ENCODE measurements at places on chromosomes 11 and 22.

- DNase-seq: no peak
Observed at GRCh38 chr11:122757201-122757600, 81.1 kb upstream of the CRTAM start.

DNA sequence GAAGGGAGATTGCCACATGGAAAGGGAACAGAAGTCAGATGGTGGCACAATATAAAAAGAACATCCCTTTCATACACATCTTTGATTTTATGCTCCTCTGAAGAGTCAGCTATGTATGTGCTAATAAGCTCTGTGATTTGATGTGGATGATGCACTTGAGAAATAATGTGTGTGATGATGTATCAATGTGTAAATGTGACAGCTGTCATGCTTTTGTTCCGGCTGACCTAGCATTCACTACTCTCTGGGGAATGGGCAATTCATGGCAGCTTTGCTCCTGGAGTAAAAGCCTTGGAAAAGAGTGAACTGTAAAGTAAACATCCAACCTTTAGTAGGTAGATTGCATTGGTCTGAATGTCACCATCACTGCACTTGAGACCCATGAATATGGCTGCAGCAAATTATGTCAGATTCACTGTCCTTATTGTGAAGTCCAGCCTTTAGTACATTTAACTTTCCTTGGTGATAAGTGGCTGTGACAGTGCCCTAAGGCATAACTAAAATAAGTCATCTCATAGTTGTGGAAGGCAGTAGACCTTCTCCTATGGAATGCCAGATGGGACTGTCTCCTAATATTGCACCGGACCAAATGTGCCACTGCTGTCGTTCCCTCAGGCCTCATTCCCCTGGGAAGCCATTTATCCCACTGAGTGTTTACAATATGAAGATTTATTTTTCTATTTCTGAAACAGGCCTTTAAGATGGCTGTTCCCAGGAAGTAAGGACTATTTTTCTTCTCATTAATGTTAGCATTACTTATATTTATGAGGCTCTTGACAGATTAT is 178.2 kb upstream of the CCDC90B start:
- DNase-seq: no peak

- DNase-seq: no peak
Observed at GRCh38 chr11:34266090-34266912, 91.5 kb downstream of the ABTB2 start.

GRCh38 chr22:50605002-50605612 is 4.5 kb downstream of the MAPK8IP2 start:
- DNase-seq: no peak

GRCh38 chr22:24186892-24187670 is 5.8 kb downstream of the SUSD2 start:
- no peak for DNase-seq

DNA sequence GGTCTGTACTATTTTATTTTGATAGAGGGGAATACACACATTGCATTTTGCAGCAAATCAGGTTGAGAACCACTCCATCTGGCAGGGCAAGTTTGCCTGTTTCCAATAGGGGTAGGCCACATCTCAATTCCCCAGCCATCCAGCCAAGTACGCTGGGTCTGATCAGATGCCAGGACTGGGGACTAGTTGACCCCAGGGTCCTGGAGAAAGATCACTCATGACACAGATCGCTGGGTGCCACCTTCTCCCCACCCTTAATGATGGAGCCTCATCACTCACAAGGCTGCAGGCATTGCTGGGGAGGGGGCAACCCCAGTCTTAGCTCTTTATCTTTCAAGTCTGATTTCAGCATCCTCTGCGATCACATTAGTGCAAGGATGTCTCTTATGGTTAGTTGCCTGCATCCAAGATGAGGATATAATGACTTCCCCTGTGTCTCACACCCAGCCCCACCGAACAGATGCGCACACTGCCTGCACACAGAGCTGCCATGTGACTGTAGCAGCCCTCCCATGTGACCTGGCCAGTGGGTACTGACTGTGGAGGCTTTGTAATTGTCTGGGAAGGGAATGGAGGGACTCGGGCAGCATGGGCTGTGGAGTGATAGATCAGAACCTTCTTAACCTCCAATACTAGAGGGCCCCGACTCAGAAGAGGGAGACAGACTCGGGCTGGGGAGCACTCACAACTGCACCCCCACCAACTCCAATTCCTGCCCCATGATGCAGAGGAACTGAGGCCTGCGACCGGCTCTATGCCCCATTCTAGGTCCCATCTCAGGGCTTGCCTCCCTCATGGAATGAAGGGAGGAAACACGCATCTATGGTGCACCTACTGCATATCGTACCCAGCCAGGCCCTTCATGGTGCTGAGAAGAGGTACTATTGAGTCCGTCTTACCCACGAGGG is 155.8 kb downstream of the DSCAML1 start:
- DNase-seq: no peak

GRCh38 chr11:106160494-106160893 is 83.0 kb downstream of the AASDHPPT start:
- DNase-seq: no peak

DNA sequence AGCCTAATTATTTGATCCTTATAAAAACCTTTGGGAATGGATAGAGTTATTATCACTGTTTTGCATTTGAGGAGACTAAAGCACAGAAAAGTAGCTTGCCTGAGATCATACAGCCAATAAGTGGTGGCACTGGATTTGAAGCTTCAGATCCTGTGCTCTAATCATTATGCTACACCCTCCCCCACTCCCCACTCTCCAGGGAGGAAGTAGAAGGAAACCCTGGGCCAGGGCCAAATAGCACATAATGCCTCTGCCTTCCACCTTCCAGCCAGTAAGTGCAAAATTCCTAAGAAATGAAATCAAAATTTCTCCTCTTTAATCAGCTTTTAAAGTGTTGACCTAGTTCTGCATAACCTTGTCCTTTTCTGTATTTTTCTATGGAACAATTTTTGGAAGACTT is 61.6 kb downstream of the SIK2 start:
- DNase-seq: no peak

- DNase-seq: no peak
Observed at GRCh38 chr22:11627798-11628650, 3900.0 kb upstream of the OR11H1 start.

- no peak for DNase-seq
Observed at GRCh38 chr11:75779960-75780359, 11.4 kb downstream of the DGAT2 start.

- no peak for DNase-seq
Observed at GRCh38 chr11:106234794-106235193, 157.3 kb downstream of the AASDHPPT start.

- no peak for DNase-seq
Observed at GRCh38 chr11:13644997-13645687, 23.3 kb upstream of the FAR1 start.

GRCh38 chr11:118364956-118365615 is 5.7 kb downstream of the UBE4A start:
- no peak for DNase-seq

GRCh38 chr22:26724414-26724813 is 67.0 kb downstream of the MIAT start:
- DNase-seq: no peak

- DNase-seq: no peak
Observed at GRCh38 chr11:75665126-75665525, 3.7 kb downstream of the MAP6 start.

- no peak for DNase-seq
Observed at GRCh38 chr11:32034680-32035079, 56.2 kb upstream of the RCN1 start.

DNA sequence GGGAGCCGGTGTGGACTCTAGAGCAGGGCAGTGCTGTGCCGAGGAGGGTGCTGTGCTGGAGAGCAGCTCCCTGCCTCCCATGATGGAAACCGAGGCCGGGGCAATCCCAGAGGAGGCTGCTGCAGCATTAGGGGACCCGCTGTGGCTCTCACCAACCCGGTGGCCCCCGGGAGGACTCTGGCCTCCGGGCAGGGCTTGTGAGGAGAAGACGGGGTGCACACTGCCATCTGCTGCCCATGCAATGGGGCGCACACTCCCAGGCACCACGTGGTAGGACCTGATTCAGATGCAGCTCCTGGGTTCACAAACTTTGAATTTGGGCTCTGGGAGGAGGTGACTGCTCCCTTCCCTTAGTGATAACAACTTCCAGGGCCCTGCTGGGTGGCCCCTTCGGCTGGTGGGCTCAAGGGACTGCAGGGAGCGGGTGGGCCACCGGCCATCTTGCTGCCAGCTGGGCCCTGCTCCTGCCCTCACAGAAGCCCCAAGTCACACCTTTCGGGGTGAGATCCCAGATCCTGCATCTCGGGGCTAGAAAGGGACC is 93.8 kb upstream of the FGF3 start:
- DNase-seq: peak; percentile 18

GRCh38 chr22:47053726-47054141 is 291.3 kb downstream of the TBC1D22A start:
- DNase-seq: no peak

- DNase-seq: no peak
Observed at GRCh38 chr22:23639661-23640060, 7.5 kb upstream of the DRICH1 start.

DNA sequence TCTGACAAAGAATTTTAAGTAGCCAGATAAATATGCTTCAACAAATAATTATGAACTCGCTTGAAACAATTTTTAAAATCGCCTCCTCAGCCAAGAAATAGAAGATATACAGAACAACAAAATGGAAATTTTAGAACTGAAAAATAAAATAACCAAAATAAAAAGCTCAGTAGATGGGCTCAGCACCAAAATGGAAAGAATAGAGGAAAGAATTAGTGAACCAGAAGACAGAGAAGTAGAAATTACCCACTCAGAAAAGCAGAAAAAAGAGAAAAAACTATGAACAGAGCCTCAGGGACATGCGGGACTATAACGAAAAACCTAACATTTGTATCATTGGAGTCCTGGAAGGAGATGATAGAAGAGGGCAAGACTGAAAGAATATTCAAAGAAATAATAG is 7.4 kb downstream of the COMMD9 start:
- no peak for DNase-seq

DNA sequence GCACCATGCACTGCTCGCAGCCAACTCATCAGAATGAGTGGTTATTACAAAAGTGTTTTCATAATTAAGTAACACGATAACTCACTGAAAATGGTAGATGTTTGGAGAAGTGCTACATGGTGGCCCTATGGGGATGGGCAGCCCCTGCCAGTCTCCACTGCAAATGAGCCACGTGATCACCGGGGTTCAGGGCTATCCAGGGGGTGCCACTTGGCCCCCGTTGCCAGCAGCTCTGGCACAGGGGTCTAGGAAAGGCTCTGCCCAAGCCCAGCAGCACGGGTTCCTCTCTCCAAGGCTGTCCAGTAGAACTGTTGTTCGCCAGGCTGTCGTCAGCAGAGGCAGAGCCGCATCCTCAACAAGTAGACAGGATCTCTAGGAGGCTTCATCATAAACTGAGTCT is 382.1 kb upstream of the B3GAT1 start:
- DNase-seq: no peak

- DNase-seq: no peak
Observed at GRCh38 chr11:72972496-72973128, 158.4 kb downstream of the ATG16L2 start.

- DNase-seq: no peak
Observed at GRCh38 chr11:35619116-35619854, 1.0 kb downstream of the FJX1 start.

DNA sequence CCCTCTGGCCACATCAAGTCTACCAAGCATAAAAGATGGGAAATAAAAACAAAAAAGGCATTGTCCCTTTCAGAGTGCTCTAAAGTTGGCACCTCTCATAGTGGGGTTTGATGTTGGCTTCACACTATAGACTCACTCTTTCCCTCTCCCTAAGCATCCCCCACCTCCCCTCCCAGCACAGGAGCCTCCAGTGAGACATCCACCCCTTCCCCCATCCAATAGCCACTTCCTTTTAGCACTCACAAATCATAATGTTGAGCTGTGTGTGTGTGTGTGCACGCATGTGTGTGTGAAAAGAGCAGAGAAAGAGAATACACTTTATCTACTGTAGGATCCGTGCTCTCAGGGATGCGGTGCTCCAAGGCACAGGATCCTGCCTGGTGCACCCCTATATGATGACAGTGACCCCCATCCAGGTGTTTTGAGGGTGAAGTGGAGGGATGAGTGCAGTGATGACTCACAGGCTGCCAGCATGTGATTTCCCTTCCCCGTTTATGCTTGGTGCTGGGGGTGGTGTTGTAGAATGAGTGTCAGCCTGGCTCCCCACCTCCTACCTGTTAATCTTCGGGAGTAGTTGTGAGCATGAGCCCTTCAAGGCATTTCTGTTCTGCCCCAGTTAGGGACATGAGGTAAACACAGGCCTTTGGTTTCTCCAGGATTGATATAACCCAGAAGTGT is 235.2 kb upstream of the B3GAT1 start:
- no peak for DNase-seq

GRCh38 chr11:20155683-20156279 is 4.5 kb downstream of the DBX1 start:
- DNase-seq: no peak

DNA sequence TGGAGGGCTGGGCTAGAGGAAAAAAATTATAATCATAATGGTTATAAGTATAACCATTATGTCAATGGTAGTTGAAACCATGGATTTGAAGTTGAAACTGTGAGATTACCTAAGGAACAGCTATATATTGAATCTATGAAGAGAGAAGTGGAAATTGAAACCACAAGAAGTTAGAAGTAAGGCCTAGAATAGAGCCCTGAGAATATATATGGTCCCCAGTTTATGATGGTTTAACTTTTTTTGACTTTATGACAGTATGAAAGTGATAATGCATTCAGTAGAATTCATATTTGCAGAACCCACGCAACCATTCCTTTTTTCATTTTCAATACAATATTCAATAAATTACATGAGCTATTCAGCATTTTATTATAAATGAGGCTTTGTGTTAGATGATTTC is 15.0 kb downstream of the AASDHPPT start:
- DNase-seq: no peak

DNA sequence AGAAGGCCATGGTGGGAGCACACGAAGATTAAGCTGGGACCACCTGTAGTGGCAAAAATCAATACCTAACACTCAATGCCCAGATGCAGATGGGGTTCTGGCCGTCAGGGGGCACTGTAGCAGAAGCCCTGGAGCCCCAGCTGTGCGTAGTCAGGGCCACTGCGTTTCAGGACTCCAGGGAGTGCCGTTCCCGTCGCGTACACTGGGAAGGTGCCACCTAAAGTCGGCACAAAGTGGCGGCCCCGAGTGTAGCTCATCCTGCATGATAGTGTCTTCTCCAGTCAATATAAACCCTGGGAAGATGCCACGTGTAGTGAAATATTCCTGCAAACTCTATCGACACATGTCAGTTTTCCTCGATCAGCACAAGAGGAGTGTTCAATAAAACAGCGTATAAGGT is 123.8 kb upstream of the NTM start:
- DNase-seq: peak; percentile 43

GRCh38 chr22:11627436-11627797 is 3900.6 kb upstream of the OR11H1 start:
- DNase-seq: no peak
